NCI-H1092 treated with DMSO at 0.1 percent for 48 hours (cell line): ENCODE measurements at places on chromosomes 5 and 9.

DNA sequence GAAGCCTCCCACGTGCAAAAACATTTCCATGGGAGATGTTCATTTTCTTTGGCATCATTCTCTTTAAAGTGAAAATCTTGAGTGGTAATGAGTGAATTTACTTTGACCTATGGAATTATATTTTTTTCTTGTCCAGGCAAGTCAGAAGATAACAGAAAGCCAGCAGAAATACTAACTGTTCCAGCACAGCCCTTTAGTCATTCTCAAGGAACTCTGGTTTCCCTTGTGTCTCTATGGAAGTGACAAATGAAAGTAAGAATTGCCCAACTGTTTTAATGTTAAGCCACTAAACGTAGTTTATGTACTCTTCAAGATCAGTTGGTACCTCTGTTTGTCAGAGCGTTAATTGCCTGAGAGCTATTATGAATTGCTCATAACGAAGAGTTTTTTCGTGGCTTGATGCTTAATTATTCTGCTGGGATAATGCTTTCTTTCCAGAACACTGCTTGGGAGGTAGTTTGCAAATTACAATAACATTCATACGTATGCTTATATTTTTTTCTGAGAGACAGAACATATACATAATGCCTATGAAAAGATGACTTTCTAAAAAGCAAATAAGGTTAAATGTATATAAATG is 84.5 kb upstream of the CER1 start:
- DNase-seq: no peak

GRCh38 chr5:68289498-68289897 is 73.9 kb downstream of the PIK3R1 start:
- no peak for DNase-seq

DNA sequence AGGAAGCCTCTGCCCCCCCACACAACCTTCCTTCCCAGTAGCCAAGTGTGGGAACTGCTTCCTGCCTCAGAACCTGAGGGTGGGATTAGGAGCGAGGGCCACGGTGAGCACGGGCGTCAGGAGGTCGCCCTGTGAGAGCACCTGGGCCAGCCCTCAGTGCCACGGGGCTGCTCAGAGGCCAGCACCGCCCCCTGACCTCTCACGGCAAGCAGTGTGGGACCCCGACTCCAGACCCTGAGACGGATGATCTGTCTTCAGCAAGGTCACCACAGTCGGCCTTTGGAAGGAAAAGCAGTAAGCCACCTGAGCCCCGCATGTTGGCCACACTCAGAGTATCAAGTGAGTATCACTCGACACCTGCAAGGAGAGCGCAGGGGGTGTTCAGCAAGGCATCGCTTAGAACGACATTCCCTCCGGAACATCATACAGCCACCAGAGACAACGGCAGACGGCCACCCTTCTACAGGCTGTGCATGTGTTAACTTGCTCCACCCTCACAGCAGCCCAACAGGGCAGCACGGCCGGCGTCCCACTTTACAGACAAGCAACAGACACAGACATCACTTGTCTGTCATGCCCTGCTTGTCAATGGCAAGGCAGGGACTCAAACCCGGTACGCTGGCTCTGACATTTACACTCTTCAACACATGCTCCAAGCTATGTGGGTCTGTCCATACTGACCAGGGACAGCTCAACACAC is 50.2 kb downstream of the IPPK start:
- no peak for DNase-seq

DNA sequence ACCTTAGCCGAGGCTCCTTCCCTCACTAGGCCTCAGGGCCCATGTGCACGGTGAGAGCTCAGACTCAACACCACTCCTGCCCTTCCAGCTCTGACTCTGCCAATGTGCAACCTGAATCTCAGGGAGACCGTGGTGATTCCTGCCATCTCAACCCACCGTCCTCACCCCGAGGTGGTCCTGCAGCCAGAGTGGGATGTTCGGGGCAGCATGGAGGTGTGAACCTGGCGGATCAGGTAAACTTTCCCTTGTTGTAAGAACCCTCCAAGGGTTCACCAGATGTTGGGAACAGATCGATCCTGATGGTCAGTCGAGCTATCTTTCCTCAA is 538 bp upstream of the AKNA start:
- no peak for DNase-seq

DNA sequence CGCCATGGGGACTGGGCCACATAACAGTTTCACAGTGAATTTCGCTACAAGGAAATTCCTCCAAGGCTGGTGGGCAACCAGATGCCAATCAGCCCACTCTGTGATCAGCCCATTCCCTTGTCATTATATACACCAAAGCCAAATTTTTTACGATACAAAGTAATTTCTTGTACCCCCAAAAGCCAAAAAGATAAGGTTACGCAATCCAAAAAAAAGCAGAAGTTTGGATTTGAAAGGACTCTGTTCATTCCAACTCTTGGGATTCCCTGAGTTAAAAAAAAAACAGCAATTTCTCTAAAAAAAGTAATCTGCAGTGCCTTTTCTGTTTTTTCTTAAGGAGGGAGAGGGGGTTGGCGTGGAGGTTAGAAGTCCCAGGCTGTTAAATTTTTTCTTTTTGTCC is 166.8 kb downstream of the CDH10 start:
- DNase-seq: no peak

DNA sequence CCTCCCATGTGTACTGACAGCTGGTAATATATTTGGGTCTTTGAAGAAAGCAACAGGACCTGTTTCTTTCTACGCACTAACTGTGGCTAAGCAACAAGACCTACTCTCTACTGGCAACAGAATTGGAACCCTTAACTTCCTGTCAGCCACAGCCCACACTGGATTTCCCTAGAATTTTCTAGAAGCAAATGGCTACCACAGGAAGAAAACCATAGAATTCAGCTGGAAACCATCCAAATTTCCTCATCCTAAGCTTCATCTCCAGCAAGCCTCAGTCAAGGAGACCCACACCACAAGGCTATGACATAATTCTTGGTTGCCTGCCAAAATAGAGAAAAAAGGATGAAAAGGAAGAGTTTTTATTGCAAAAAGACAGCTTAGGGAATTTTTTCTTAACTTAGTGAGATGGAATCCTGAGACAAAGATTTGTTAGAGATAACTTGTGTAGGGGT is 171.8 kb upstream of the TNC start:
- DNase-seq: no peak

DNA sequence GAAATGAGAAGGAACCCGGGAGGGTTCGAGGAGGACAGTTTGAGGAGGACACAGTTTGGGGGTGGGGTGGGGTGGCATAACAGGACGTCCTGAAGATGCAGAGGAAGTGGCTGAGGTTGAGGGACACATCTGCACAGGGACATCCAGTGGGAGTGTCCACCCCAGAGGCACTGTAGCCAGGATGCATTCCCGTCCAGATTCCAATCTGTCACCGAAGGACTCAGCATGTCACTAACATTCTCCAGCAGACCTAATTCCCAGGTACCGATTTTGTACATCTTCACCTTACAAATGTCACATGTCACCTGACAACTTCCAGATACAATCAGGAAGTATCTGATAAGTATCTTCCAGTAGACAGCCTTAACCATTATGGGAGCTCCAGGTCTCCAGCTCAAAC is 42.6 kb downstream of the EPB41L4B start:
- DNase-seq: no peak
